Fibroblast of skin of abdomen (primary cell): ENCODE measurements at places on chromosomes 7 and 10.

DNA sequence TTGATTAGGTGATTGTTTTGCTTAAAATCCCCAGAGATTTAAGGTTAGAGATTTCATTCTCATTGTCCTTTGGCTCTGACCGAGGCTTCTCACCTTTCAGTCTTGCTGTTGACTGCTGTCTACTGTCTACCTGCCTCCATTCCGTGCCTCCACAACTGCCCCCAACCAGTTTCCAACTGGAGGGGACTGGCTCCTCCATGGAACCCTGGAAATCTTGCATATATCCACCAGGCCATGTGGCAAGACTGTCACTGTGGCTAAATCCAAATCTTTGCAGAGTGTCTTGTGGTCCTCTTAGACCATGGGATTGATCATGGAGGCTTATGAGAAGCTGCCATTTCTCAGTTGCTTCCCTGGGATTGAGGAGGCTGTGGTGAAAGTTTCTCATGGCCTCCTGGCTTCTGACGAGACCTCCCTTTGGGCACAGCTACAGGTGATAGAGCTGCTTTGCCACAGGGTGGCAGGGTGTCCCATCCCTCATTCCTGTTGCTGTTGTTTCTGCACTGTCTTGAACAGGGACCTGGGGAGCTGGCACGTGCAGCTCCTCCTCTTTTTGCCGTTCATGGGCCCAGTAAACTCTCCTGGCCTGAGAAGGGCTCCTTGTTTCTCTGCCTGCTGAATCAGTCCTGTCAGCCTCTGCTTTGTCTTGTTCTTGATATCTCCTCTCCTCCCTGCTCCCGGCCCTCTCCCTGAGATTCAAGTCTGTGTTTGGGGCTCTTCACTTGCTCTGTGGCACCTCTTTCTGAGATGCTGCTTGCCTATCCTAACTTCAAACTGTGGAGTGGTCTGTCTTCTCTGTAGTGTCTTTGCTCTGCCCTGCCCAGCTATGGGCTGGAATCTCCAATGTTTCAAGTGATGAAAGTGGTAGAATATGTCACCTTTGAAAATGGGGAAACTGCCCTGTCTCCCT, 63.6 kb upstream of the IGFBP3 start:
- no peak for DNase-seq

GRCh38 chr7:82373926-82374635, 69.5 kb downstream of the CACNA2D1 start:
- DNase-seq: no peak

GRCh38 chr10:51832652-51833383, 133.4 kb upstream of the CSTF2T start:
- peak; percentile 48 for DNase-seq

DNA sequence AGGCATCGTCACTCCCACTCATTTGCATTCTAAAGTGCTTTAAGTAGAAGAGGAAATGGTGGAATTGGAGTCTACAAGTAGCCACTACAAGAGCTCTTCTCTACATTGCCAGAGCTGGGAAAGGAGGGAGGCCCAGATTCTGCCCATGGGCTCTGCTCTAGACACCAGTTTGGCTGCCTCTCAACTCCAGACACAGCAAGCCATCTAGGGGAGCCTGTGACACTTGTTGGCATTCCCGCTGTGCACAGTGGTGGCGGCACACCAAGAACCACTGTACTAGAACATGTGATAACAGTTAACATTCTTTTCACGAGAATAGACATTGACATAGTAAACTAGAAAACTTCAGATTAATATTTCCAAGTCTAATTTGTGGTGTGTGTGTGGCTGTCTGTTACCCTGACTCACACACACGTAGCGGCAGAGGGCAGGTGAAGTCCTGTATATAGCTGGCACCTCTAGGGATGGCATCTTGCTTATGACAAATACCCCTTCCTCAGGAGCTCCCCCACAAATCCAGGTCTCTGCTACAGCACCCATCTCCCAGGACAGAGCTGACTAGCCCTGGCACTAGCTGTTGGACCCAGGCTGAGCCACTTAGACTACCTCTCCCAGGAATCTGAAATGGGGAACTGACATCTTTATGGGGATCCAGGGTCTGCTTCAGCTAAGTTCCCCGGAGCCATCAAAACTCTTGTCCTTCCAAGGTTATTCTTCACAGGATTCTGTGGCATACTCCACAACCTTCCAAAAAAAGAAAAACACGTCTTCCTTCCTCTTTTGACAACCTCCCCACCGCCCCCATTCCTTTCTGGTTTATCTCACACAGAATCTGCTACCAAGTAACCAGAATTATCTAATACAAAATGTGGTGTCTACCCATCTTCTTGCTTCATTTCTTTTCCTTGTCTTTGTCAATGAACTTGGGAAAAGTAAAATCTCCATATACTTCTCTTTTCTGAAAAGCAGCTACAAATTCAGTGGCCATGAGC, 54.7 kb upstream of the MRLN start:
- DNase-seq: no peak

GRCh38 chr7:130114374-130114773, 44.0 kb downstream of the KLHDC10 start:
- DNase-seq: no peak

- DNase-seq: no peak
Observed at GRCh38 chr10:114649217-114649903, 8.7 kb downstream of the ABLIM1 start.

- no peak for DNase-seq
Observed at GRCh38 chr7:11714676-11715075, 117.3 kb downstream of the THSD7A start.

GRCh38 chr7:153518201-153518984, 533.8 kb upstream of the DPP6 start:
- no peak for DNase-seq

DNA sequence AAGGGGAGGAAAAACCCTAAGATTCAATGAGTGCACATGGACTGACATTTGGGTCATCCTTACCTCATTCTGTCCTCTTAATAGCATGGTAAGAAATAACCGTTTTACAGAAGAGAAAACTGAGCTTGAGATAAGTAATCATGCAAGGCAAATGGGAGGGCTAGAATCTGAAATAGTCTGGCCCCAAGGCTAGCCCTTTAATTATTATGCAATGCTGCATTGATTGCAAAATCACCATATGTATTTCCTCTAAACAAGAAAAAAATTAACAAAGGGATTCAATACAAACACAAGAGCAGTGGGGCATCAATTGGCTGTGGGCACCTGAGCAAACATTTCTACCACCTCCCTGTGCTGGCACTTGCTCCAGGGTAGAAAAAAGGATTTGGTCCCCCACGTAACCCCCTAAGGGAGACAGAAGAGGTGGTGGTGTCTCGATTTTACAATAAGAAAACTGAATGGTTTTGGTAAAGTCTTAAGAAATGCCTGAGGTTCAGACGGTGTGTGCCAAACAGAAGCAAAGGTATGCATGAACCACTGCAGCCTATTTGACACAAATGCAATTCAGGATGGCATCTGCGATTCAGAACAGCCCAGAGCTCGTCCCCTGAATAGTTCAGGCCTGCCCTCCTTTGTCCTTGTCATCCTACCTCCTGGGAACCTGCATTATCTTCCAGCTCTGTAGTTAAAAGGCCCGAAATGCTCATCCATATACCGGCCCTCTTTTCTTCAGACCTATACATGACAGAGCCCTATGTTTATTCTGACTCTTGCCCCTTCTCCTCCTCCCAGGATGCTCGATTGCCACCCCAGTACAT, 23.6 kb downstream of the PIP4K2A start:
- DNase-seq: peak; percentile 18

- no peak for DNase-seq
Observed at GRCh38 chr7:3094701-3095445, 51.2 kb upstream of the CARD11 start.

GRCh38 chr7:75055155-75055554, 18.4 kb downstream of the RCC1L start:
- DNase-seq: no peak

GRCh38 chr7:148791546-148791945, 92.5 kb downstream of the EZH2 start:
- DNase-seq: no peak

DNA sequence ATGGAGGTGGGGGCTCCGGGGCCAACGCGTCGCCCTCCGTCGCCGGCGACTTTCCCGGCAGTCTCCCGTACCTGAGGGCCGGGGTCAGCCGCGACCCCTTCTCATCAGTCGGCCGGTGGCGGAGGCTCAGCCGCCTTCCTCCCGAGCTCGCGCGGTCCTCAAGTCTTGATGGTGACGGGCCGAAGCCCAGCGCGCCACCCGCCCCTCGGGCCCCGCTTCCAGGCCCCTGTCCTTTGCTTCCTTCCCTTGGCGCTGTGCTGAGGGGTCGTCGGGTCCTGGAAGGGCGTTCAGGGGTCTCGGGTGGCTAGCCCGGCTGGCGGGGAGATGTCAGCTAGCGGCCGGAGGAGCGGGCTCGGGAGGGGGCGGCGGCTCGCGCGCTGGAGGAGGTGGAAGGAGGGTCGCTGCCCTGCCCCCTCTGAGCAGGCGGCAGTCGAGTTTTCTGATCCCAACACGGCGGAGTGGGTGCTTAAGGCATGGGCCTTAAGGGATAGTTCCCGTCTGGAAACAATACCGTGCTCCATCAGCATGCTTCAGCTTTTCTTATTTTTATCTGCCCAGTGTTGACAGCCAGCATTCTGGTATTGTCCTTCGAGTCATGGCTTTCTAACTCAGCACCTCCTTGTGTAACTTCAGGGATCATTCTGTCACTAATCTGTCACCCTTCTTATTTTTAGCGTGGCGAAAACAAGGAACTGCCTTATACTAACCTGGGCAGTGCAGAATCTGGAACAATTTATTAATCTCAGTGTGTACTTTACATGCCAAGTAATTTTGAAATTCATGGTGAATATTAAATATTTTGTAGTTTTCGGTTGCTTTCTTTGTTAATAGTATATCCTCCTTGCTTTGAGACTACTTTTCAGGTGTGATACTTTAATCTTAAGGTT, 748 bp downstream of the PHTF2 start:
- peak; percentile 31 for DNase-seq

DNA sequence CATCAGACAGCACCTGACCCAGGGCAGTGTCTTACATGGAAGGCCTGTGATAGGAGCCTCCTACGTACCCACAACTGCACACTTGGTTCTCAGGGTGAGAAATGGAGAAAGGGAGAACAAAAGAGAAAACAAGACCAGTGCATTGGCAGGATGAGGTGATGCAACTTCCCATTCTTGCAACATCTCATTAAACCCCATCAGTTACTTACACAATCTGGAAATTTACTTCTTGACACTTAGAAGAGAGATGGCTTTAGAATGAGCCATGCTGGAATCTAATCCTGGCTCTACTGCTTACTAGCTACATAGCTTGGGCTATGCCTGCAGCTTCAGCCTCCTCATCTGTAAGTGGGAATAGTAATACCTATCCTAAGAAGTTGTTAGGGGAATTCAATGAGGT, 391.7 kb downstream of the KCNMA1 start:
- DNase-seq: peak; percentile 84

DNA sequence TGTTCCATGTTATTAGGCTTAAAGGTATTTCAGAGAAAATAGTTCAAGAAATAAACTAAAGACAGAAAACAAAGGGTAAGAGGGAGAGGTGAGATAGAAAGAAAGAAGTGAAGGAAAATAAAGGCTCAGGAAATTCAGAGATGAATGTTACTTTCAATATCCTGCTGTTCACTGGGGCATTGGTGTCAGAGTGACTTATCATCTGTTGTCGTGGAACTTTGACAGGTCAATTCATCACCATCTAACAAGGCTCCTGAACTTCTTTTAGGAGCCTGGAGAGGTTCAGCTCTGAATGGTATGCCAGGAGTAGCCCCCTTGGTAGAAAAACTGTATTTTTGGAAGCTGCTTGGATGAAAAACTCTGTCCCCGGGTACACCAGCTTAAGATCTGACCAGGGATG, 100.1 kb downstream of the KLF6 start:
- no peak for DNase-seq

DNA sequence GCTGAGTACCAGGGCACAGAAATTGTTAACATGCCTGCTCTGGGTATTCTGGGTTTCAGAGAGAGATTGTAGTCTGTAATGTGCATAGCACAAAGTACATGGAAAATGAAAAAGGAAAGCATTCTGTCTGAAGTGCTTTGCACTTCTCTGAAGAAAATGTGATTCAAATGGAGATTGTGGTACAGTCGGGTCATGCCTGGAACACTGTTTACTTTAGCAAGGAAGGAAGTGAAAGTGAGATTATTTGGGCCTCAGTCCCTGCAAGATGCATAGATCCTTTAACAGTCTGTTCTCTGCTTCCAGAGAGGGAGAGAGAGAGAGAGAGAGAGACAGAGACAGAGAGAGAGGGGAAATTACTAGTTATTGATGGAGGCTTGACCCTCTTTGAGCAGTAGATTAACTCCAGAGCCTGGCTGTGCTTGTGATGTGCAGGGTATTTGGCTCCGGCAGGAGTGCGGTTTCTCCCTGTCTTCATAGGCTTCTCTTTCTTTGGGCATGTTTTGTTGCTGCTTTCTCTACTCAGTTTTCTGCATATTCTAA, 5.4 kb downstream of the VWC2 start:
- no peak for DNase-seq

GRCh38 chr10:44752451-44753441, 158.4 kb upstream of the TMEM72 start:
- peak; percentile 96 for DNase-seq

DNA sequence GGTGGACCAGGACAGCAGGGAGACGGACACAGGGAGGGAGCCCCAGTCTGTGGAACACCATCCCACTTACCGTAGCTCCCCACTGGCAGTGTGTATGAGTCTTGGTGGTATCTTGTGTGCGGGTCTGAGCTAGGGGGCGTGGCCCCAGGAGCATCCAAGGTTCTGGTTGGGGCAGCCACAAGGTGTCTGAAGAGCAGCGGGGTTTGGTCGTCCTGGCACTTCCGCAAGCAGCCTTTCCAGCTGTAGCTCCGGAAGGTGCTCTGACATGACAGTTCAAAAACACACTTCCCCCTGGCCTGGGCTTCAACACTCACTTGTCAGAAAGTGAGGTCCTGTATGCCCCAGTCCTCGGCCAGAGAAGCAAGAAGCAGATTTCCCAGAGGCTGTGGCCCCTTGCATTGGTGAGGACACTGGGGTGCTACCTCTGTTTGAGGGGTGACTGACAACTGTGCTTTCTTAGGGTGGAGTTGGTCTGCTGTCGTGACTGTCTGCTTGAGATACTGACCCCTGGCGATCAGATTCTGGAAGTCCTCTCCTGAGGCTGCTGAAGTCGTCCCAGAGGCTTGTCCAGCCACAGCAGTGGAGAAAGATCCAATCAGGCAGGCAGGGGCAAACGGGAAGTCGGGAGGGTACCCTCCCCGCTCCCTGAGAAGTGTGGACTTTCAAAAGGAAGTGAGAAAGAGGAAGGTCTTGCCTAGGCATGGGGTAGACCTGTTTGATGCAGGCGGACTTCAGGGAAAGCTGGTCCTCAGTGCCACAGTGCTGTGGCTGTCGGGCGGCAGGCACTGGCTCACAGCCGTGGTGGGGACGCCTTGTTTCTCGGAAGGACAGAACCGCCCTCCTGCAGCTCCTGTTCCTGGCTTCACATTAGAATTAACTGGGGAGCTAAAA, 51.4 kb upstream of the PFKFB3 start:
- DNase-seq: peak; percentile 49

- DNase-seq: no peak
Observed at GRCh38 chr7:2781636-2782035, 62.5 kb downstream of the GNA12 start.

- peak; percentile 3 for DNase-seq
Observed at GRCh38 chr10:61068471-61068870, 124.5 kb upstream of the RHOBTB1 start.

DNA sequence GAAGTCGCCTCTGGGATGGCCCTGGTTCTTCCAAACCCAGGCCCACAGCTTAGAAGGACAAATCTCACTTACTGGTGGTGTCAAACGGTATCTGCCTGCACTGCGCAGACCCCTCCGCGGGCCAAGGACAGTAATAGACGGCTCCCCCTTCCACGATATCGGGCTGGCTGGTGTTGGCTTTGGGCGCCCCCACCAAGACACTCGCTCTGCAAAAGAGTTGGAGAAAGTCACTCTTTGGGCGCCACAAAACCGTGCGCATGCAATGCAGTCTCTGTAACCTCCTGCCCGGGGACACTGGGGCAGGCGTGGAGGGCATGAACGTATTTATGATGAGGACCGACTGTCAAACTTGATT, 1.1 kb downstream of the ITGA8 start:
- no peak for DNase-seq
